ENCODE measurements at places on chromosomes 1 and 21. TPM values are rescaled to one million over a fixed set of nuclear protein-coding genes. Genes with fewer than 3 reads are reported as not detected.

Gene TXNIP
- 848 TPM for total RNA-seq

Gene FCGR3B
- total RNA-seq: not detected

GRCh38 chr1:224392411-224393249 is 36.0 kb downstream of the CNIH4 start:
- no peak for DNase-seq

DNA sequence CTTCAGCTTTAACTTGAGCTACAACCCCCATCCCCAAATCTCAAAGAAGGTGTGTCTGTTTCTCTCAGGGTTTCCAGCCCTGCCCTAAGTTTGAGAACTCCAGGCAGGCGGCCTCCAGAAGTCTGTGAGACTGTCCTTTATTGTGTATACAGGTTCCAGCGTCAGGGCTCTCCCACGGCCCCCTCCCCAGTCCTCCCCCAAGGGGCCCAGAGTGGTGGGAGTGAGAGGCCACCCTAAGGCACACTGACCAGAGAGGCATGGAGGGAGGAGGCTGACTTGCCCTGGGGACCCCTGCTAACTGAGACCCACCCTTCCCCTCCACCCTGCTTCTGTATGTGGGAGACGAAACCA is 4.0 kb downstream of the HSPB7 start:
- DNase-seq: no peak

GRCh38 chr1:65176056-65176450 is 28.1 kb downstream of the AK4 start:
- DNase-seq: no peak

- no peak for DNase-seq
Observed at GRCh38 chr1:209046935-209047334, 536.6 kb upstream of the CAMK1G start.

GRCh38 chr1:157056269-157056668 is 10.7 kb upstream of the ARHGEF11 start:
- DNase-seq: no peak

DNA sequence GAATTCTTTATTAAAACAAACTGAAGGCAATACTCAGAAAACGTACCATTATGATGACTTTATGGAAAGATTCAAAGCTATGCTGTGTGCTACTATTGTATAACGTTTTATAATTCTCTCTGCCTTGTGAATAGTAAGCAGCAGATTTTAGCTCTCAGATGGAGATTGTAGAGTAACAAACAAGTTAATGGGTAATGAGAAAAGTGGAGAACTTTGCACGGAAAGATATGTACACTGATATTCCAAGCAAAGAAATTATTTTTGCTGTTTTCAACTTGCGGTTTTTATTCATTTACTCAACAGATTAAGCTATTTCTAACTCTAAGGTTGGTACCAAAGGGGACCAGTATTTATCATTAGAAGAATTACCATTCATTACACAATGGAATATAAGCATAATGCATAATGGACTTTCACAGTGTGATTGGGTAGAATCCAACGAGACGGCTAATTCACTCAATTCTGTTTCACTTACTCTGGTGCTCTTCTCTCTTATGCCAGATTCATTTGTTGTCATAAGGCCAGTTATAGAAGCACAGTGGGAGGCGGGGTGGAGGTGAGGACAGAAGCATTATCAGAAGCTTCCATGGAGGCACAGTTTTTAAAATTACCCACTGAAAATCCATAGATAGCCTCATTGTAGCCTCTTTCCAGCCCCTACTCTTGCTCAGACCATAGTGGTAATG is 38.6 kb downstream of the ATP1B1 start:
- DNase-seq: no peak

DNA sequence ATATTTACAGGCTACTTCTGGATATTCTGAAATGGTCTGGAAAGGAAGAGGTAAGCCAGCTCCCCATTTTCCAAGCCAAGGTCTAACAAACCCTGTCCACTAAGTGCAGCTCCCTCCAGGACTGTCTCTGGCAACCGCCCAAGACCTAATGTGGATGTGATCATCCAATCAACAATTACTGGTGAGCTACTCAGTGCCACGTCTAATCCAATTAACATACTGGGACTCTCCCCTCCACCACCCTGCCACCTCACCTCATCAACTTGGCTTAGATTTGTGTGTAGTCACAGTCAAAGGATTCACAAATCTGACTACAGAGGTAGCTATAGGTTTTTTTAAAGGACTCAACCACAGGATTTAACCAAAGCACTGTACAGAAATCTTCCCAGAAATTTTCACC is 25.4 kb upstream of the S100A7 start:
- no peak for DNase-seq

DNA sequence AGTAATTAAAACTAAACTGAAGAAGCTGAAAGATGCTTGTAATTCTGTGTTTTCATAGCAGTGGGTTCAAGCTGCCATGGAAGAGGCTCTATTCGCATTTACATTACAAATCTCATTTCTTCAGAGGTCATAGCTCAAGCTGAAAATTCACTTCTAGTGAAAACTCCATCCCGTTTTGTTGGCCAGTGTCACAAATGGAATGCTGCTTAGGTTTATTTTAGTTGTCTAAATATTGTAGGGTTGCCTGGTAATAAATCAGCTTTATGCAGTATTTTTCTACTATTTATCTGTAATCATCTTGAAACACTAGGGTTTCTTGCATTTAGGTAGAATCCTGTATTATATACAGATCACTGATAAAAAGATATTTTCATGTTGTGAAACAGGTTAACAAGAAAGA is 240.6 kb downstream of the PTBP2 start:
- DNase-seq: no peak
